ENCODE measurements at places on chromosomes 6 and 20. TPM values are rescaled to one million over a fixed set of nuclear protein-coding genes. Genes with fewer than 3 reads are reported as not detected.

DNA sequence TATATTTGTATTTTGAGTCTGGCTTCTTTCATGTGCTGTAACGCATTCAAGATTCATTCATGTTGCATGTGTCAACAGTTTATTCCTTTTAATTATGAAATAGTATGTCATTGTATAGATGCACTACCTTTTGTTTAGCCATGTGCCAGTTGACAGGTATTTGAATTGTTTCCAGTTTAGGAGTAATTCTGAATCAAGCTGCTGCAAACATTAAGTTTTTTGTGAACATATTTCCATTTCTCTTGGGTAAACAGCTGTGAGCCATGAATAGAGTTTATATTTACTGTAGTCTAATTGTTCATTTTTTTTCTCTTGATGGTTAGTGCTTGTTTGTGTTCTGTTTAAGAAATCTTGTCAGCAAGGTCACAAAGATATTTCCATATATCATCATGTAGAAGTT lies 142.4 kb upstream of the RIPOR2 start:
- no peak for DNase-seq

- no peak for DNase-seq
Measured at GRCh38 chr6:98323605-98324004, 510.8 kb upstream of the POU3F2 start.

- DNase-seq: no peak
Measured at GRCh38 chr20:22495789-22496188, 88.6 kb downstream of the FOXA2 start.

DNA sequence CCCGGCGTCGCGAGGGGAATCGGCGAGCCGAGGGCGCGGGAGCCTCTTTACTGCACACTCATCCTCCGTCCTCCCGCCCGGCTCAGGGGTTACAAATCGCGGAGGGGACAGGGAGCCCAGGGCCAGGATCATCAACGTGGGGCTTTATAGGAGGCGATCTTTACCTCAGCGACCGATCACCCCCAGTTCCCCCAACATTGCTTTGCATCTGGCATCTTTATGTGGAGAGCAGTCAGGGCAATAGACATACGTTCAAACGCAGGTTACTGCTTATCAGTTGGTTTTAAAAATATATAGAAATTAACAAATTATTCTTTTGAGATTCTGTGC lies 634 bp downstream of the HSF2 start:
- no peak for DNase-seq

DNA sequence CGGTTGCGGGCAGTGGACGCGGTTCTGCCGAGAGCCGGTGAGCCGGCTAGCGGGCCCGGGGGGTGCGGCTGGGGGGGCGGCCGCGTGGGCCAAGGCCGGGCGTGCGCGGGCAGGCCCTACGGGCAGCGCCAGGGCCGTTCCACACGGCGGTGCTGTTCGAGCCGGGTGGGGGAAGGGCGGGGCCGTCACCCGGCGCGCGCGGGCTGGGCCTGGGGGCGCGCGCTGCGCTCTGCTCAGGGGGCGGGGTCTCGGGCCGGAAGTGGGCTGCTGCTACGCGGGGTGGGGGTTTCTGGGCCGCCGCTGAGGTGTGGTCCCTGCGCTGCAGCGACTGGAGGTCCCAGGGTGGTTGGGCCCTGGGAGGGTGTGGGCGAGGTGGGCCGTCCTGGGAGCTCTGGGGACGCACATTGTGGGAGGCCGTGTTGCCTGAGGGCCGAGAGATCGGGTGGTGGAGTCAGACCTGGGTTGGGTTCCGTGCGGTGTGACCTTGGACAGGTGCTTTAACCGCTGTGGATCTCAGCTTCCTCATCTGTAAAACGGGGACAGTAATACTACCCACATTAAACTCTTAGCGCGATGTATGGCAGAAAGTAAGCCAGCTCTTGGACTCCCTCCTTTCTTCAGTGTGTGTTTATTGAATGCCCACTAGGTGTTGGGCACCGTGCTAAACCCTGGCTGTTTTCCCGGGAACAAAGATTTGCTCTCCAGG lies 391 bp downstream of the MAPRE1 start:
- DNase-seq: no peak

GRCh38 chr6:14375930-14376329 lies 258.4 kb downstream of the CD83 start:
- DNase-seq: no peak

DNA sequence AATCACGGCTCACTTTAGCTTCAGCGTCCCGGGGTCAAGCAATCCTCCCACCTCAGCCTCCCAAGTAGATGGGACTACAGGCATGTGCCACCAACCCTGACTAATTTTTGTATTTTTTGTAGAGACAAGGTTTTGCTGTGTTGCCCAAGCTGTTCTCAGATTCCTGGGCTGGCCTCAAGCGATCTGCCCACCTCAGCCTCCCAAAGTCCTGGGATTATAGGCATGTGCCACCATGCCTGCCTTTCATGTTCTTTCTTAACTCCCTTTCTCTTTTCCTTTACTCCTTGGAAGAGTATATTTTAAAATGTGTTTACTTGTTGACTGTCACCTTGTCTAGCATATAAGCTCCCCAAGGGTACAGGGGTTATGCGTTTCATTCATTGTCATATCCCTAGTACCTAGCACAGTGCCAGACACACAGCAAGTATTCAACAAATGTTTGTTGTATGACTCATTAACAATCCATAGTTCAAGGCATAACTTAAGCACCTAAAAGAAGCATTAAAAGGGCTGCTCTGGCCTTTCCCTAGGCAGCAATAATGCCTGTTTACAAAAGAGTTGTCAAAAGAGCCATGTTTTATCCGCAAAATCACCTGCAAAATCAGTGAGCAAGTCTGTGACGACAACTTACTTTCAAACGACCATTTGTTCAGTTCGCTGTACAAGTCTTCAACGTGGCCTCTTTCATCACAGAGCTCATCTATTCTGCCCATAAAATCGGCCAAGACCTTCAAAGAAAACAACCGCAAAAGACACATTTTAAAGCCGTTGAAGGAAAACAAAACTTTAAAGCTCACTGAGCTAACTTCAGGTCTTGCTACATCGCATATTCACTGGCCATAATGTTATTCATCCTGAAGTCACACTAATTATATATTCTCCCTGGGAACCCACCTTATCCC lies 4.6 kb downstream of the CYP24A1 start:
- no peak for DNase-seq

DNA sequence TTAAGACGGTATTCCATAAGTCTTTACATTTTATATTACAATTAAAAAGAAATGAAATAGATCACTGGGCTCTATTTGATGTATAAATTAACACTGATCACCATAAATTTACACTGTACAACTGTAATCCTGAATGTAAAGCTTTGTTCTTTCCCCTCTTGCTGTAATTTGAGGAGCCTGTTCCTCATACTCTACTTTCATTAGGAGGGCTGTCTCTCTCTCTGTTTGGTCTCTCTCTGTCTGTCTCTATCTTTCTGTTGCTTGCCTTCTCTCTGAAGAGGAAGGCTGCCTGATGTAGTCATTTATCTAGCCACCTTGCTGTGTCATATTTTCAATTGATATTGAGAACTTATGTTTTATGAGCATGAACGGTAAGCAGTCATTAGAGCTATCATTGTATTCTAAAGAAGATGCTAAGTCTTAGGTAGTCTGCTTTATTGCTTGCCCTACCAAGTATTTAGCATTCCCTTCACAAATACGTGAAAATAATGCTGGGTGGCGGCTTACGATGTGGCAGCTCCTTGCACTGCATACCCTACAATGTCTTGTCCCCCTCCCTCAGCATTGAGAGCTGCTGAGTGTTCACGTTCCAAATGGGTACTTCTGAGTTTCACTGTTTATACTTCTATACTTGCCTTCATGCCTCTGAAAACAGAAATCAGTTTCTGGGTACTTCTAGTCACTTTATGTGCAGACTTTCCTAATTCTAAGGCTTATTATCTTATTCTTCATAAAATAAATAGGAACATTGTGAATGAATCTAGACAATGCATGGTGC lies 205.5 kb downstream of the NKAIN2 start:
- DNase-seq: no peak

Gene C6orf15
- 2.4 TPM for total RNA-seq

Gene SLC22A3
- total RNA-seq: 0.10 TPM

Gene TRIM31
- total RNA-seq: not detected

DNA sequence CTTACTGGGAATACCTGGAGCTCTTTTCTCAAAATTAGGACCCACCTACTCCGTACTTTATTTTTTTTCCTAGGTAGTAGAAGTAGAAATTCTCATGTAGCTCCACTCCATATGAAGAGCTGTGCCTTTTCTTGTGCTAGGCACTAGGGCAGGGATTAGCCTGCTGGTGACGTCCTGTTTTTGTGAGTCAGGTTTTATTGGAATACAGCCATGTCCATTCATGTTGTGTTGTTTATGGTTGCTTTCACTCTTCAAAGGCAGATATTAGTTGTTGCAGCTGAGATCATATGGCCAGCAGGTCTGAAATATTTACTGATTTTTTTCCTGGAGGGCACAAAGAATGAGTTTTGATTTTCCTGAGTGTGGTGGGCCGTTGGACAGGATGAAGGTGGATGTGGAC lies 20.5 kb downstream of the XRN2 start:
- DNase-seq: peak; percentile 68

Measured in A172 (cell line).